ENCODE measurements at places on chromosomes 7 and 10. TPM values are rescaled to one million over a fixed set of nuclear protein-coding genes. Genes with fewer than 3 reads are reported as not detected.

DRGX gene
- total RNA-seq, result not detected

TBX20 gene
- total RNA-seq, result not detected

GPR85 gene
- not detected for total RNA-seq

ZNF467 gene
- 6.9 TPM for total RNA-seq

COL17A1 gene
- 0.22 TPM for total RNA-seq

AGAP5 gene
- total RNA-seq, result 13.8 TPM

SPDYE3 gene
- not detected for total RNA-seq

DNA sequence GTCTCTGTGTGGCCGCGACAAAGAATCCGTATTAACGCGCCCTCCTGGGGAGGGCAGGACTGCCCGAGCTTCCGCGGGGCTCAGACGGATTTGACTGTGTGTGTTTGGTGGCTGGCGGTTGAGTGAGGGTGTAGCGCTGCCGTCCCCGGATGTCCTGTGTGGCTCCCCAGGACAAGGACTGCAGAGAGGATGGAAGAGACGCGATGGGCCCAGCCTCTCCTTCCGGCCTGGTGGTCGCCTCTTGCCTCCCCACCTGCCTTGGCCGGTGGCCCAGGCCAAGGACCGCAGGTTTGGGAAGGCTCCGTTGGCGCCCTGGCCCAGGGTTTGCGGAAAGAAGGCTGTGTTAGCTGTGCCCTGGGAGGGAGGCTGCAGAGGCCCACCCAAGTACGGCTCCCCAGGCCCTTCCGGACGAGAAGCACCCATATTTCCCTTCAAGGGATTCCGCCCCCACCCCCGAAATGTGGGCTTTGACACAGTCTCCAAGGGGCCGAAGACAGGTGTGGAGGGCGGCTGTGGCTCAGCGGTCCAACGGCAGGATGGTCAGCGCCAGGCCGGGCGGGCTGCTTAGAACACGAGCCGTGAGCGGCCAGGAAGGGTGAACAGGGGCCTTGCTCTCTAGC is 2.3 kb downstream of the UNCX start:
- DNase-seq, result no peak

DNA sequence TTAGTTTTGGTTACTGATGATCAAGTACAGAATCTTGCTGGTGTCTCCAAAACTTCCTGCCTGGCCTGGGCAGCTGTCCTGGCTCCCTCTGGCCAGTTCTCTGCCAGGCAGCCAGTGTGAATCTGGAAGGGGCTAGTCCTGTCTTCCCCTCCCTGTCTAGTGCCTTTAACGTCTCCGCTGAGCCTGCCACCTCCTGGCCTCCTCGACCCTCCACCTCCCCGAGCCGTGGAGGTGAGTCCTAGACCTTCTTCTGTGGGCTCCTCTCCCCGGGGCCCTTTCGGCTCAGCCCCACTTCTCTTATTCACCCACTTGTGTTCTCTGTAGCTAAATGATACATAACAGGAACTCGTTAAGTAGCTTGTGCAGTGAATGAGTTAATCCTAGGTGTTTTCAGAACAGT is 218.2 kb downstream of the MGMT start:
- no peak for DNase-seq

DNA sequence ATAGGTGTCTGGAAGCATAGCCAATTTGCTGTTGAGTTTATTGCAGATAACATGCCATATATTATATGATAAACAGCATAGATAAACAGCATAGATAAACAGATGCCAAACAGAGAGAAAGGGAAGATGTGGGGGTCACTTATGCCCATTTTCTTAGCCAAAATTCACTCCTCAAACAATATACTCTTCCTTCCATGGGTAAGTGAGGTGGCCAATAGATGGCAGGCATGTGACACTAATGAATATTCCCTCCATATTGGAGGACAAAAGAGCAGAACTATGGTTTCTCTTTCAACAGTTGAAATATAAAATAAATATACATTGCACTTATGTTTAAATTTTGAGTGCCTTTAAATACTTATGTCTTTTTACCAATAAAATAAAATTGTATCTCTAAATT is 1212.8 kb downstream of the REEP3 start:
- no peak for DNase-seq

All from tibial nerve (tissue), 4 donors.